ENCODE measurements at places on chromosomes 2 and 18.

GRCh38 chr2:43040084-43040854 is 186.1 kb downstream of the ZFP36L2 start:
- no peak for DNase-seq

- no peak for DNase-seq
Observed at GRCh38 chr2:18799397-18799796, 210.0 kb upstream of the NT5C1B start.

GRCh38 chr18:24248359-24248758 is 109.5 kb downstream of the CABYR start:
- DNase-seq: no peak

DNA sequence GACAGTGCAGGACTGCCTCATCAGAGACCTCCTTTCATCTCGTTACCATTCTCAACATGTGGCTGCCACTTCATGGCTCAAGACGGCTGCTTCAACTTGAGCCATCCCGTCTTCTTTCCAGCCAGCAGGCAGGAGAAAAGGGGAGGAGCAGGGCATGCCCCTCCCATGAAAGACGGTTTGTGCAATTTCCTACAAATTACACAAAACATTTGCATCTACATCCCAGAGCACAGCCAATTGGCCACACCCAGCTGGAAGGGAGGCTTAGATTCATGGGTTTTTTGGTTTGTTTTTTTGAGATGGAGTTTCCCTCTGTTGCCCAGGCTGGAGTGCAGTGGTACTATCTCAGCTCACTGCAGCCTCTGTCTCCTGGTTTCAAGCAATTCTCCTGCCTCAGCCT is 11.8 kb downstream of the UCN start:
- DNase-seq: no peak

DNA sequence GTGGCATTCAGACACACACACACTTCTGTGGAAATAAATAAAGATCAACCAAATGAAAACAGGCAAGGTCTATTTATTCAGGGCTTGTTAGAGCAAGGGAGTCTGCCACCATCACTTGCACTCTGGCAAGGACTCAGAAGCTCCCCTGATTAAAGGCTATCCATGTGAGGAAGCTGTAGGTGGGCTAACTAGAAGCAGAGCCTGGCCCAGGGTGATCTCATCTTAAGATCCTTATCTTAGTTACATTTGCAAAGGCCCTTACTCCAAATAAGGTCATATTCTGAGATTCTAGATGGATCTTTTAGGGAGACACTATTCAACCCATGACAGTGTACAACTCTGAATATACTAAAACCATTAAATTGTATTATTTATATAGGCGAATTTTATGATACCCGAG is 190.0 kb upstream of the SRD5A2 start:
- no peak for DNase-seq

GRCh38 chr18:59301929-59302328 is 16.5 kb downstream of the CPLX4 start:
- DNase-seq: no peak

- no peak for DNase-seq
Observed at GRCh38 chr18:40437517-40437916, 1517.5 kb upstream of the PIK3C3 start.

DNA sequence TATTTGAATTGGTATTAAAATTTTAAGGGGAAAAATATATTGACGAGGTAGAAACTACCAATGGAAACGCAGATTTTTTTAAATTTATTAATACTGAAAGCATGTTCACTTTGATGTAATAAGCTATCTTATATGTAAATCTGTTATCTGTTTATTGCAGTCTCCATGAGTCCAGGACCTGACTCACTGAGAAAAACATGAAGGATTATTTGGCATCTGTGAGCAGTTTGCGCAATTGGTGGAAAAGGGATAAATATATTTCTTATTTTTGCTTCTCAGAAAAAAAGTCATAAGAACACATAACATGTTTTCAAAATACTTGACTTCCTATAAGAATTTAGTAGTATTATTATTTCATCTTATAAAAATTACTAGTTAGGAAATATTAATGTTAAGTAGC is 561.4 kb downstream of the ADCYAP1 start:
- no peak for DNase-seq

GRCh38 chr18:58224425-58224750 is 180.4 kb downstream of the NEDD4L start:
- DNase-seq: no peak

- DNase-seq: no peak
Observed at GRCh38 chr2:55089726-55090125, 39.5 kb upstream of the RTN4 start.

DNA sequence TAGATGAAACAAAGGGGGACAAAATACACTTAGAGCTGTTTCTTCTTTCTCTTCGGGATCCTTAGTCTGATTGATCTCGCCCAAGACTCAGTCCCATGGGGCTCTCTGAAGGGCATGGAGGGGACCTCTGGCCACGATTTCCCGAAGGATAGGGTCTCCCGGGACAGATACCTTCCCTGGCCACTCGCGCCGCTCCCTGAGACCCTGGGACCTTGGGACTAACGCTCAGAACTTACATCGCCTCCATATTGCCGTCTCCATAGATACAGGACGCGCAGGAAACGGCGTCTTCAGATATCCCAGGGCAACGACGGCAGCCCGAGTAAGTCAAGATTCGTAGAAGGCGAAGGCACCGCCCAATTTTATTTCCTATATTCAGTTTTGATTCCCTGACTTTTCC is at the start of gene CFAP65:
TSS of gene CFAP65 (minus strand) at position 265 of the 400 bp plus-strand sequence. CDS start 2,468 bp downstream, outside the sequence.
- DNase-seq: no peak

DNA sequence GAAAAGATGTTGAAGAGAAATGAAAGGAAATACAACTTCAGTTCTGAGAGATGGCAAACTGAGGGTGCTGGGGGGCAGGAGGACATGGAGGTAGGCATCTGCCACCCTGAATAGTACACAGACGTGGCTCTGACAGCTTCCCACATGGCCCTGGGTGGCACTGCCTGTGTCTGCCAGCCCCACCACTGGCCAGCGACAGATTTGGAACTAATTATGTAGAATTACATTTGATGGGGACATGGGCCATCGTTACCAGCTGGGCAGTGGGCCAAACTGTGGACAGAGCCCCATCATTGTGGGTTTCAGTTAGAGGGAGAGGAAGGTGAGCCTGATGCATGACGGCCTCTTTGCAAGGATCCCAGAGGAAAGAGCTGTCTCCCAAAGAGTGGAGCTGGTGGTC is 216.0 kb upstream of the HAAO start:
- DNase-seq: no peak

Data from NCI-H2029 treated with DMSO at 0.1 percent for 48 hours (cell line).